Activated CD8-positive, alpha-beta memory T cell treated with anti-CD3 and anti-CD28 coated beads for 4 hours (primary cell): ENCODE measurements at places on chromosomes 2 and 18.

DNA sequence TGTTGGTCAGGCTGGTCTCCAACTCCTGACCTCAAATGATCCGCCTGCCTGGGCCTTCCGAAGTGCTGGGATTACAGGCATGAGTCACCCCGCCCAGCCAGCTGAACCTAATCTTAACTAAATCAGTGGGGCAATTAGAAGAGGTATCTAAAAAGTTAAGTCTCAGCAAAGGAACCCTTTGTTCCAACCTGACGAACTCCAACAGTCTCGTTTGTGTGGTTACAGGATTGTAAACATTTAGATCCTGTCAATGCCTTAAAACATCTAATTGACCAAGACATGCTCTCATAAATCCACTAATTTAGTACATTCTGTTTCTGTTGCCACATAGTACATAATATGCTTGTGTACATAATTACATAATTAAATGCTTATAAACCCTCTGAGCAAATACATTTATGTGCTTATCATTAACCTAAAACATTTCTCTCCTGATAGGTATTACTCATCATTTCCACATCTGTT lies 31.1 kb upstream of the STK39 start:
- no peak for DNase-seq

- DNase-seq = no peak
Observed at GRCh38 chr2:120876526-120877280, 141.0 kb downstream of the GLI2 start.

DNA sequence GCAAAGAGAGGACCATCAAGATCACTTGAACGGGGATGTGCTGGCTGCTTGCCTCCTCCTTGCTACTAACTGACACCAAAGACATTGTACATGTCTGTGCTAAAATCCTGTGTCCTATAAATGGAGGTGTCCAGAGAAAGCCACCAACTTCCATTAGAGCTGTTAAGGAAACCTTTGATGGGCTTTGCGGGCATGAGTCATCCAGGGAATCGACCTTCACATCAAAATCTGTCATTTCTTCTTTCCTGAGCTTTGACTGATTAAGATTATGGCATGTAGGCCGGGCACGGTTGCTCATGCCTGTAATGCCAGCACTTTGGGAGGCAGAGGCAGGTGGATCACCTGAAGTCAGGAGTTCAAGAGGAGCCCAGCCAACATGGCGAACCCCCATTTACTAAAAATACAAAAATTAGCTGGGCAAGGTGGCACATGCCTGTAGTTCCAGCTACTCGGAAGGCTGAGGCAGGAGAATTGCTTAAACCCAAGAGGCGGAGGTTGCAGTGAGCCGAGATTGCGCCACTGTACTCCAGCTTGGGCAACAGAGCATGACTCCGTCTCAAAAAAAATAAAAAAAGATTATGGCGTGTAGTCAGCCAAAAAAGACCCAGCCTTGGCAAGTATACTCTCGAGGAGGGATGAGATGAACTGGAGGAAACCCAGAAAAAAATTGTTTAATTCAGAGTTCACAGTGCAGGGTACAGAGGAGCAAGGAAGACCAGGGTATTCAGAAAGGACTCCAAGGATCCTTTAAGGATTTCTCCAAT lies 115.8 kb downstream of the CABLES1 start:
- no peak for DNase-seq

GRCh38 chr2:53569957-53570727 lies 197.5 kb upstream of the CHAC2 start:
- no peak for DNase-seq

DNA sequence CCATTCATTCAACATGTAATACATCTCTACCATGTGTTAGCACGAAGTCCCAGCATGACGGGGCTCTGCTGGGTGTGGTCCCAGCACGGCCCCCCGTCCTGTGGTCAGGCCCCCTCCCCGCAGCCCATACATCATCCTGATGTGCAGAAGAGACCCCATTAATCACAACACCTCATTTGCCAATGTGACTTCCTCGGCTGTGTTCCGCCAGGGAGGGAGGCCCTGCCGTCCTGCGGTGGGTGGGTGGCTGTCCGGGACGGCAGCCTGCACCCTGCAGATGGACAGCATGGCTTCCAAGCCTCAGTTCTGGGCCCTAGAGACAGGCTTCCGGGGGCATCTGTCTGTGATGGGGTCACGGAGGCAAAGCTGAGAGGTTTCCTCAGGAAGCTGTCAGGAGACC lies 254.0 kb downstream of the CYP26B1 start:
- no peak for DNase-seq

- no peak for DNase-seq
Observed at GRCh38 chr2:196434217-196434616, 205.3 kb upstream of the CCDC150 start.

- no peak for DNase-seq
Observed at GRCh38 chr2:24261441-24261840, 86.6 kb downstream of the FAM228A start.

DNA sequence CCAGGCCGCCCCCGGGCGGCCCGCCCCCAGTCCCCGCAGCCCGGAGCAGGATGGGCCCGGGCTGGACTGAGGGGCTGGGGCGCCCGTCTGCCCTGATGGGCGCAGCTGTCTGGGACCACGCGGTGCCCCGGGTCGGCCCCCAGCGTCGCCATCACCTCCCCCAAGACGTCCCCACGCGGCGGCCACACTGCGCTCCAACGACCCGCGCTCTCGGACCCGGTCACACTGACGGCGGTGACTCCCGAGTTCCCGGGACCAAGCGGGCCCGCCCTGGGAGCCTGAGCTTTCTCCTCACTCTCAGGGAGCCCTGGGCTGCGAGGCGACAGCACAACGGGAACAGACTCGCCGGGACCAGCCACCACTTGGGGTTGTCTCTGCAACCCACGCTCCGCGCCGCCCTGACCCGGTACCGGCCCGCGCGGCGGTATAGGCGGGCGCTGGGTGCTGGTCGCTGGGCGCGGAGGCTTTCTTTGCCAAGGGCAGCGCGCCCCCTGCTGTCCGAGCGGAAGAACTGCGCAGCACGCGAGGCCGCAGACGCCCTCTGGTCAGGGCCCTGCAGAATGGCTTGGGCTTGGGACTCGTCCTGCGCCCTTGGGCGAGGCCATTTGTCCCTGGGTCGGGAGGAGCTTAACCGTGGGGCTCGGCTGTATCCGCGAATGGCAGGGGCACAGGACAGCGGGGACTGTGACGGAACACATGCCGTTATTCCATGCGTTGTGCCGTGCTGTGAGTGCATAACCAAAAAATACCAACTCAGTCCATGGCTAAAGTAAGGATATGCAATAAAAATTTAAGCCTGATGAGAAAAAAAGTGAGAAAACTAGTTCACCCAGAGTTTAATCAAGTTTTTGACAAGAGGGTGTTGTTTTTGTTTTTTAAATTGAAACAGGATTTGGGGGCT lies 54.8 kb upstream of the ANKRD62 start:
- peak; percentile 51 for DNase-seq

DNA sequence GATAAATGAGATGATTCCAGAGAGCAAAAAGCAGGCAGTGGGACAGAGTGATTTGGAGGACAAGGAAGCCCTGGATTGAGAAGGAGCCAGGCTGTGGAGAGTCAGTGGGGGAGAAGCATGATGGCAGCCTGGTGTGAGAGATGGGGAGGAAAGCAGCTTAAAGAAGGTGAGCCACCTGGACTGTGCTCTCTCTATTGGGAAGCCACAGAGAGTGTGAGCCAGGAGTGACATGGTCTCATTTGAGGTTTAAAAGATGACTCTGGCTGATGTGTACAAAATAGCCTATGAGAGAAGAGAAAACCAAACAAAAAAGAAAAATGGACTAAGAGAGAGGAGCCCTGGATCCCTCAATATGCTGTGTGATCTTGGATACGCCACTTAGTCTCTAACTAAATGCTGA lies 12.9 kb upstream of the EPAS1 start:
- no peak for DNase-seq
